ENCODE measurements at places on chromosomes 4 and X.
A peak's percentile ranks its signal among the peaks of the same experiment; 100 is the strongest.

DNA sequence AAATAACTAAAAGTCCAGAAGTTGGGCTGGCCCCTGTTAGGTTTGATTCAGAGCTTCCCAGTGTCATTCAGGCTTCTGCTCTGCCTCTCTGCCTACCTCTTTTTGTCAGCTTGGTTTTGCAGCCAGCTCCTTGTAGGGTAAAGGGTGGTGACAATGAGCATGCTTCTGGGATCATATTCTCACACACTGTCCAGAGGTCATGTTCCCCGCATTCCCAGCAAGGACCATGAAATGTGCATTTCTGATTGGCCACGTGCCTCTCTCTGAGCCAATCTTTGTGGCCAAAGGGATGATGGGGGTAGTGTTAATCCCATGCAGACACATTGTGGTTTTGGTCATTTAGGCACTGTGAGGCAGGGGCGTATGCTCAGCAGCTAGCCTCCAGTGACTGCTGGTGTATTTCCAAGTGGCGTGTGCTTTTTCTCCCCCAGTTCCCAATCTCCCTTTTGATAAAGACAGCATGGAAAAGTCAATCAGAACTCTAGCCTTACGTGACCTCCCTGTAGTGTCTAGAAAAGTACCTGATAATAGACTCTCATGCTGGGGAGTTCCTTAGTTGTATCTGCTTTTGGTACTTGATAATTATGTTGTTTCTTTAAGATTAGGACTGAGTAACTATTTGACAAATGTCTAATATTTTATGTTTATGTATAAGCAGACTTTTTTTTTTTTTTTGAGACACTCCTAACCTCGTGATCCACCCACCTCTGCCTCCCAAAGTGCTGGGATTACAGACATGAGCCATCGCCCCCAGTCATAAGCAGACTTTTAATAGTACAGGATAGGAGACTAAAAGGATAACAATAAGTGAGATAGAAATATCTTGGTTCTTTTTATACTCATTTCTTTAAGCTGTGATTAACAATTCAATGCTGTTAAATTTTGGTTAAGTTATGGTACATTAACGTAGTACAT is 57.8 kb downstream of the KIAA0232 start:
- peak; percentile 22 for DNase-seq

- DNase-seq, result no peak
Observed at GRCh38 chr4:111070390-111070789, 447.5 kb upstream of the PITX2 start.

DNA sequence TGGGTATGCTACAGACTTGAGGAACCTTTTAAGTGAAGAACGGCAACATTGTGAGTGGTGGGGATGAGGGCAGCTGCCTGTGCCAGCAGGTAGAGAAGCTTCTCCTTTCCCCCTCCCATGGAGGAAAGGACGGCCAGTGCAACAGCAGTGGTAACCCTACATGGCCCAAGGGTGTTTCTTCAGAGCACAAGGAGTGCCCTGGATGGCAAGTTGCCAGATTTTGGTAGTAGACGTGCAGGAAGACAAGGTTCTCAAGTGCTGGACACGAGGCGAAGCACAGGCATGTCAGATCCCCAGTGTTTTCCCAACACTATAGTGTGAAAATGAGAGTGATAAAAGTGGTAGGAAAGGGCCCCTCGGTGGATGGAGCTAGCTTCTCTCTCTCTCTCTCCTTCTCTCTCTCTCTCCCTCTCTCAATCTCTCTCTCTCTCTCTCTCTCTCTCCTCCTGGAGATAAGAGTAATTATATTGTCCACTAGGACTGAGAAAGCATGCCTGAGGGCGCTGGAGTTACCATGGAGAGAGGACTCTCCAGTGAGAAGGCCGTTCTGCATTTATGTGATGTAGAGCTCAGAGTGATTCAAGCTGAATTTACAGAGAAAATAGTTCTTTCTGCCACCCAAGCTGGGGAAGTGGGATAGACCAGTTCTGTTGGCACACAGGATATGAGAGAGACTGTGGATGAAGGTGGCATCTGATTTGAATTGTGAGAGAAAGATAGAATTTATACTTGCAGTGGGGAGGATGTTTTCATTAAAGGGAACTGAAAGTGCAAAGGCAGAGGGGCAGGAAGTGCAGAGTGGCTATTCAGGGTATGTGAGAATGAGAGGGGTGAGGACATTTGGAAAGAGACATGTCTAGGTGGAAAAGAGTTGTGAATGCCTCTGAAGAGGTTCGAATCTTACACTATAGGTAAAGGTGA is 25.7 kb upstream of the TRPC3 start:
- no peak for DNase-seq

DNA sequence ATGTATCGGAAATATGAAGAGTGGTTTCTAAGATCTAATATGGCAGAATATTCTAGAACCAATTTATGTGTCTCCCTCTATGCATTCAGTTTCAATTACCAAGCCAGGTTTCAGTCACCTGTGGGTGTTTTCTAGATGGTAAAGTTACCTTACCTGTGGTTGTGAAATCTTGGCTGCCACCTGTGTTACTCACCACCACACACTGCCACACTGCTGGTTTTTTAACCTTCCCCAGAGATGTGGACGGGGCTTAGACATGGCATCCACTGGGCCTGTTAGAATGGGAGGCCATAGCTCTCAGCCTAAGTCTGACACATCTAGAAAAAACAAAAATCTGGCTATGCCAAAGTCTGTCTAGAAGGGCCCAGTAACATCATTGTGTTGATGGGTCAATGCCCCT is 896.5 kb upstream of the PABPC4L start:
- DNase-seq, result no peak

DNA sequence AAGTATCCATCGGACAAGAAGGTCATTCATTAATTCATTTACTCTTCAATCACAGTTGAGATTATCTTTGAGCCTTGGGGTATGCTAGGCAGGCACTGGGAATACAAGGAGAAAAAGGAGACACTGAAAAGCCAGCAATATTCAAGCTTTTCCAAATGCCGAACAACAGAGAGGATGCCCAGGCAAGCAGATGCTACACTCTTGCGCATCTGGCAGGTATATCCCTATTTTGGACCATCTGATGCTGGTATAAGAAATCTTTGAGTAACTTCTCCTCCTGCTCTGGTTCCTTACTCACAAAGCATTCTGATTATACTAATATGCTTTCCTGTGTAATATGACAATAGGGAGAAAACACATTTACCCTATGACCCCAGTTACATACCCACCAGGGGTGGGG is 354.9 kb downstream of the CBLL2 start:
- no peak for DNase-seq

DNA sequence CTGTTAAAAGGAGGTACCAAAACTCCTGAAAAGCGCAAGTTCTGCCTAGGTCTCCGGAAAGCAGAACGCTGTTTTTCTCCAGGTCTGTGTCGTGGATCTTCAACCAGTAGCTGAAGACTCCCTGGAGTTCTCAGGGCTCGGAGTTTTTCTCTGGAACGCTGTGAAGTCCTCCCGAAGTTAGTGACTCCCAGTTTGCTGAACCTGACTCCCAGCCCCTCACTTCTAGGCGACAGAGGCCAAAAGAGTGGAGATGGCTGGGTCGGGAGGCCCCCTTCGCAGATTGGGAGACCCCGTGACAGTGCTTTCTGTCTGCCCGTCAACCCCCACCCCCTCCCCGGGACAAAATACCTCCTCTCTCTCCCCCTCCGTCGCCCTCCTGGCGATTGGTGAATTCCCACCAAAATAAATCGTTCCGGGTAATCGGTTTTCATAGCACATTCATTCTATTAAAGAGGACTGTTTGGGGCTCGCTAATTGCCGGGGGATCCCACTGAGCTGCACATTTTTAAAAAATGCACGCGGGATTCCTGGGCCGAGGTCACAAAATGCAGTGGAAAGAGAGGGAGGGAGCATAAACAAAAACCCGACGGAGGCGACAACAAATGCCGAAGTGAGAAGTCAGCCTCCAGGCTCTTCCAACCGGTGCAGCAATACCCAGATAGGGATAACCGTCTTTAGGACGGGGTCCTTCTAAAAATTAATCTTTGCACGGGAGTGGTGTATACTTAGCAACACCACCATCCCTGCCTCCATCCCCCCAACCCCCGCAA is 4.0 kb upstream of the MSX1 start:
- DNase-seq, result peak; percentile 64

DNA sequence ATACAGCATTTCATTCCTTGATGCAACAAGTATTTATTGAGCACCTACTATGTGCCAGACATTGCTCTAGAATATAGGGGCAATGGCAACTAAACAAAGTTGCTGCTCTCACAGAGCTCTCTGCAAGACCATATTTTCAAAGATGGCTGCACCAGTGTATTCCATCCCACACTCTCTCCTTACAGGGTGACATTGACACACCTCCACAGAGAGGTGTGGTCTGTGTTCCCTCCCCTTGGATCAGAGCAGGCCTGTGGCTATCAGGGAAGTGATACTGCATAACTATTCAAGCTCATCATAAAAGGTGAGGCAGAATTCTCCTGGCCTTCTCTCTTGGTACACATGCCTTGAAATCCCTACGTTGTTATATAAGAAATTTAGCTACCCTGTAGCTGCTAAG is 95.3 kb upstream of the SOD3 start:
- DNase-seq, result no peak

GRCh38 chr4:61820136-61820535 is 620.0 kb downstream of the ADGRL3 start:
- DNase-seq, result no peak

GRCh38 chrX:103418811-103419340 is 42.5 kb downstream of the BEX3 start:
- no peak for DNase-seq

- peak; percentile 24 for DNase-seq
Observed at GRCh38 chr4:111330786-111331185, 707.9 kb upstream of the PITX2 start.

GRCh38 chrX:115233497-115234455 is at the start of gene LRCH2:
LRCH2 (minus strand) TSS chrX:115234096; CDS start chrX:115234041, 55 bp downstream.
- DNase-seq, result peak; percentile 79

DNA sequence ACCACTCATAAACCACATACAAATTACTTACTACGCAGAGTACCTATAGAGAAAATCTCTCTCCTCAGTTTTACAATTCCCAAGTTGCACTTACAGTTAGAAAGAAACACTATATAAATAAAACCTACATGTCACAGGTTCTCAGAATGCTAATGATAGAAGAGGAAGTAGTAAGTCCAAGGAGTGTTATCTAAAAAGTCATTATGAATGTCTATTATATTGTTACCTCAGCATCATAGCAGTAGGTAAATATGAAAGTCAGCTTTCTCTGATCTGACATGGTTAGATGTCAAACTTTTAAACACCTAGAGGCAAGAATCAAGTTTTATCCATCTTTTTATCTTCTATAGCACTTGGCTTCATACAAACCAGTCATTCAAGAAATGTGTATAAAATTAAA is 163.2 kb upstream of the FAM241A start:
- DNase-seq, result no peak

DNA sequence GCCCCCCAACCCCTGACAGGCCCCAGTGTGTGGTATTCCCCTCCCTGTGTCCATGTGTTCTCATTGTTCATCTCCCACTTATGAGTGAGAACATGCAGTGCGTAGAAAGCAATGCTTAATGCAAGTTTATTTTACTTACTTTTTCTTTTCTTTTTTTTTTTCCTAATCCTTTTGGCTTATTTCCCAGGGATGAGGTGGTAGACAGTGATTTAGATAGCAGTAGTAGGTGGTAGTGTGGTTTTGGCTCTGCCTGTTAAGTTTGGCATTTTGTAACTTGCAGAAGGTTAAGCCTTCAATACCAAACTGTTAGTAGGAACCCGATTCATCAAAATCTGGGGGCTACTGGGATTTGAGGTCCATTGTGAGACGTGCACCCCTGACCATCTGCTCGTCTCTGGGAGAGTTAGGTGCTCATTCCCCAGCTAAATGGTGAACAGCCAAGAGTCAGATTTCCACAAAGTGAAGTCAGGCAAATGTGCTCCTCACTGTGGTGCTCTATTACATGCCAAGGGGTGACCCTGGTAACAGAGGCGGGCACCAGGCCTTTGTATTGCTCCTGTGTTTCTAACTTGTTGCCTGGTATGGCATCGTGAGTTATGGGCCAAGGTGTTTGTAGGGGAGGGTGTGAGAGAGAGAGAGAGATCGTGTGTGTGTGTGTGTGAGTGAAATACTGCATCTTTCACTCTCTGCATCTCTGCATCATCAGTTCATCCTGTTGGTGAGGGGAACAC is 70.3 kb downstream of the PHOX2B start:
- DNase-seq, result no peak

DNA sequence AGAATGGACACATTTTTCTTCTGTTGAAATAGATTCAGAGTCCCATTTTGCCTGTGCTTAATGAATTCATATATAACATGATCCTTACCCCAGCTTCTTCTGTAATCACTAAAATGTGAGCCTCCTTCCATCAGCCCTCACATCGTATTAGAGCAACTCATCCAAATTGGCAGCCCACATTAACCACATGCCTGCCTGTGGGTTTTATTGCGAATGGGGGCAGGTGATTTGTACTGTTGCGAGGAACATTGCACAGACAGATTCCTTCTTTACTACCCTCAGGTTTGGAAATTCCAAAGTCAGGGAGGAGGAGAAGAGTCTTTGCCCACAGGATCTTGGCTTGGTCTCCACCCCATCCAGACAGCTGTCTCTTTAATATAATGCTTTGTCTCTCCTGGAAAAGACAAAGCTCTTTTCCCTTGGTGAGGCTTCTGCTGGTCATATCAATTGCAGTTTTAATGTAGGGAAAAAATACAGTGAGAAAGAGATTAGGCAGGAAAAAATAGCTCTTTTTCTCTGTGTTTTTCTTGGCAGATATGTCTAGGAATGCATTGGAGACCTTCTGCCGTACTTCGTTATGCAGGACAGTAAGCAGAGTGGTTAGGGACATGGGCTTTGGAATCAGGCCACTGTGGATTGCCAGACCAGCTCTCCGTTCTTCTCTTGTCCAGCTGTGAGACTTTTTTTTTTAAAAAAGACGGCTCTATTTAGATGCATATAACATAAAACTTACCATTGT is 371.2 kb downstream of the AFF2 start:
- DNase-seq, result peak; percentile 25
